ENCODE measurements at places on chromosomes 4 and X.

DNA sequence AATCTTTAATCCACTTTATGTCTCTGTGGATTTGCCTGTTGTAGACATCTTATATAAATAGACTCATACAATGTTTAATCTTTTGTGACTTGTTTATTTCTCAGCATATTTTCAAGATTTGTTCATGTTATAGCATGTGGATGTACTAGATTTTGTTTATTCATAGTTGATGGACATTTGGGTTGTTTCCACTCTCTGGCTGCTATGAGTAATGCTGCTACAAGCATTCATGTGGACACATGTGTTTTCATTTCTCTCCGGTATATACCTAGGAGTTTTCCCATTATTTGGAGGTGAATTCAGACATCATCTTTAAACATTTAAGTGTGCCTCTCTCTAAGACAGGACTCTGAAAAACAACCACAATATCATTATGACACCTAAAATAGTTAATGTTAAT is 2.3 kb downstream of the IKBKG start:
- no peak for DNase-seq

GRCh38 chr4:55172694-55173287 is 47.4 kb upstream of the KDR start:
- DNase-seq = no peak

GRCh38 chr4:121370729-121371325 is 10.0 kb downstream of the QRFPR start:
- DNase-seq = peak; percentile 50

GRCh38 chr4:111128327-111128726 is 505.4 kb upstream of the PITX2 start:
- DNase-seq = no peak
